ENCODE measurements at places on chromosomes 5 and 9.

DNA sequence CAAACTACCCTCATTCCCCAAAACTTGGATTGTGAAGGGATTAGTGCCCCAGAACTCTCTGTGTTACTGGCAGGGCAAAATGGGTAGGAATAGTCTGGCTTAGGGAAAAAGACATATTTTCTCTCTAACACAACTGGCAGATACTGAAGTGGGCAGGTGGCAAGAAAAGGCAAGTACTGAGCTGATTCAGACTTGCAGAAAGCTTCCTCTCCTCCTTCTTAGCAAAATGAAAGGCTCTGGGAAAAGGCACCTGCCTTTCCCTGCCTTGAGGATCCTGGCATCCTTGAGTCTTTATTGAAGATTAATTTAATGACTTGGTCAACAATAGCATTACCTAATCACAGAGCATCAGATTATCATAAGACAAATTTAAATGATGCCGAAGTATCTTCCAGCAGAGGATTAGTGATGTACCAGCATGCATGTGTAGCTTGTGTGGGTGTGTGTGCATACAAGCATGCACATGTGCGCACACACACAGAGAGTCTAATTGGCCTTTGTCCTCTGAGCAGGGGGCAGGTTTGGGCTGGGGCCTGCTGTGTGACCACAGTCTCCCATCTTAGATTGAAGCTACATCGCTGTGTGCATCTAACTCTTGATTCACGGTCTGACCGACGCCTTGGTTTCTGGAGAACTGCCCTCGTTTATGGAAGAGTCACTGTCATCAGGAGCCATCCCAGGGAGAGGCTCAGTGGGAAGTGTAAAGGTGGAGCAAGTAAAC is 294.8 kb downstream of the AOPEP start:
- DNase-seq, result no peak

DNA sequence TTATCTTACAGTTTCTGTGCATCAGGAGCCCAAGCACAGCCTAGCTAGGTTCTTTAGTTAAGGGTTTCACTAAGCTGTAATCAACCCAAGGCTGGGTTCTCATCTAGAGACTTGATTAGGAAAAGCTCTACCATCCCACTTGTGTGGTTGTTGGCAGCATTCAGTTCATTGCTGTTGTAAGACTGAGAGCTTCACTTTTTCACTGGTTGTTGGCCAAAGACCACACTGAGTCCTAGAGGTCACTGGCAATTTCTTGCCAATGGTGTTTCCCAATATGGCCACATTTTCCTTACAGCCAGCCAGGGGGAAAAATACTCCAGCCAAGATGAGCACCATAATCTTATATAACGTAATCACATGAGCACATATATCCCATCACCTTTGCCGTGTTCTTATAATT is 74.3 kb downstream of the SMIM15 start:
- DNase-seq, result no peak

GRCh38 chr5:135433681-135434426 is 13.3 kb downstream of the DCANP1 start:
- no peak for DNase-seq

DNA sequence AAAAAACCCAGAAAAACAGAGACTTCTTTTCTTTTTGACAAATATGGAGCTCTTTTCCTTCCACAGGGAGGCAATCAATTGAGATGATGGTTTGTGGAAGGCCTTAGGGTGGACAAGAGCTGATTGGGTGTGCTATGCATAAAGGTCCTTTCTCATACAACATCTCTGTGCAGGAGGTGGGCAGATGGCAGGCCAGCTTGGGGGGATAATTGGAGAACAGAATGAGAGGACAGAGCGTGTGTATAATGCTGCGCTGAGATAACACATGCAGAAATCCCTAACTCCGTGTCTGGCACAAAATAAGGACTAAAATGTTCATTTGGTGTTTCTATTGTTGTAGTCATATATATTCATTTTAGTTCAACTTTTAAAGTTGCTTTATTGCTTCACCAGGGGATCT is 159.0 kb upstream of the MEF2C start:
- no peak for DNase-seq

DNA sequence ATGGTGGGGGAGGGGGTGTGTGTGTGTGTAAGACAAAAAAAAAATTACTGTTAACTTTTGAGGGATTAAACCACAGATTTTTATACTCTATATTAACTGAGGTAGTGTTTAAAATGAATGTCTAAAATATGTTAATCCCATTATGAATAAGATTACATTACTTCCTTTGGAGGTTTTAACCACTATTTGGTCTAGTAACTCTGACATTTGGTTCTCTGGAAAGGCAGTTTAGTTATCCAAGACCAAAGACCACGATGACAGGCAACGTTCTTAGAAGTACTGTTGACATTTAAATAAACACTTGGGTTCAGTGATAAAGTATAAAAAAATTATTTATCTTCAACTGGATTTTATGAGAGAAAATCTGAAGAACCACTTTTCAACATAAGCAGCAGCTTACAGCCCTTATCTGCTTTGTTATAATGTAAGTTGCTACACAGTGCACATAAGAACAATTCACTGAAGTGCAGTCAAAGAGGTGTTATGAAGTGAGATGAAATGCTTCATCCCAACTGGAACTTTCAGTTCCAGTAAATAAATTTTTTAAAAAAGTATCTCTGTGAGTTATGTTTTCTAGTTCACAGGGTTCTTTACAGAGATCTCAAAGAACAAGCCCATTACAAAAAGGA is 94.5 kb downstream of the OSMR start:
- DNase-seq, result no peak

- no peak for DNase-seq
Measured at GRCh38 chr5:123163225-123163876, 74.3 kb downstream of the PRDM6 start.

Measured in CD4-positive, alpha-beta T cell treated with Interleukin-1 beta for 1 hour (primary cell).